ENCODE measurements at places on chromosomes 1 and 21. TPM values are rescaled to one million over a fixed set of nuclear protein-coding genes. Genes with fewer than 3 reads are reported as not detected.

The CA6 gene
- not detected for total RNA-seq

The FCGR3A gene
- not detected for total RNA-seq

The HEYL gene
- not detected for total RNA-seq

The RGL1 gene
- 25.4 TPM for total RNA-seq

The LDLRAP1 gene
- total RNA-seq, result 12.1 TPM

The ADGRB2 gene
- 4.7 TPM for total RNA-seq

The MROH7 gene
- total RNA-seq, result 0.37 TPM

All from subcutaneous preadipocyte (primary cell).